ENCODE measurements at places on chromosomes 2 and 18. TPM values are rescaled to one million over a fixed set of nuclear protein-coding genes. Genes with fewer than 3 reads are reported as not detected.

The TRIM43 gene
- total RNA-seq, result not detected

DNA sequence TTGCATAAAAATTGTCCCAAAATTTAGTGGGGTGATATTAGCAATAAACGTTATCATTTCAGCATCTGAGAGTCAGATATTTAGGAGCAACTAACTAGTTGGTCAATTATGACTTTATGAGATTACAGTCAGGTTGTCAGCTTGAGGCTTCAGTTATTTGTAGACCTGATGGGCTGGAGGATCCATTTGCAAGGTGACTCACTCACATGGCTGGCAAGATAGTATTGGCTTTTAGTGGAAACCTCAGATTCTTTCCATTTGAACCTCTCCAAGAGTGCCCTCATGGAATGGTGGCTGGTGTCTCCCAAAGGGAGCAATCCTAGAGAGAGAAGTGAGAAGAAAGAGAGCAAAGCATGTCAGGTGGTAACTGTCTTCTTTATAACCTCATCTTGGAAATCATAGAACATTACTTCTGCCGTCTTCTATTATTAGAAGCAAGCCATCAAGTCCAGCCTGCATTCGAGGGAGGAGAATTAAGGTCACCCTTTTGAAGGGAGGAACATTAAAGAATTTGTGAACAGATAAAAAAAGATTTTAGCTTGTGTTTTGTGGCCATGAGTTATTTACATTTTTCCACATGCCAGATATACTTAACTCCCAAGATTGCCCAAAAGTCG lies 92.5 kb downstream of the HAUS1 start:
- no peaks in the 10 kb centered on the region for H3K27me3 ChIP-seq
- no peak for DNase-seq
- H3K27ac ChIP-seq, result no peak overlapping the region
- no peaks in the 10 kb centered on the region for H3K36me3 ChIP-seq

DNA sequence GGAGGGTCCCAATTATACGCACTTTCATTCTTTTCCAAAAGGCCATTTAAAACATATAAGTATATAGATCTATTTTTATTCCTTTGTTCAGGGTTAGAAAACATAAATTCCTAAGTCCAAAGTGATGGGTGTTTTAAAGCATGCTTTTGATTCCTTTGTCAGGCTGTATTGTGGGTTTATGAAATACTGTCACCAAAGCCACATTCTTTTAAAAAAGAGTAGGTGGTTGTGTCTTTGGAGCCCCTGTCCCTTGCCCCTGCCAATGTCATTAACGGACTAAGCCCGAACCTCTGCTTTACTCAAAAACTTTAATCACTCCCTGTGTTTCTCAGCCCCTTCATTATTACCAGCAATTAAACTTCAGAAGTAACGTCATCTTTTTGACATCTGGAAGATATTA lies 104.9 kb upstream of the APCDD1 start:
- H3K27ac ChIP-seq, result peak overlapping the region; percentile 84
- DNase-seq, result no peak
- H3K36me3 ChIP-seq, result no peaks in the 10 kb centered on the region
- H3K27me3 ChIP-seq, result no peaks in the 10 kb centered on the region

DNA sequence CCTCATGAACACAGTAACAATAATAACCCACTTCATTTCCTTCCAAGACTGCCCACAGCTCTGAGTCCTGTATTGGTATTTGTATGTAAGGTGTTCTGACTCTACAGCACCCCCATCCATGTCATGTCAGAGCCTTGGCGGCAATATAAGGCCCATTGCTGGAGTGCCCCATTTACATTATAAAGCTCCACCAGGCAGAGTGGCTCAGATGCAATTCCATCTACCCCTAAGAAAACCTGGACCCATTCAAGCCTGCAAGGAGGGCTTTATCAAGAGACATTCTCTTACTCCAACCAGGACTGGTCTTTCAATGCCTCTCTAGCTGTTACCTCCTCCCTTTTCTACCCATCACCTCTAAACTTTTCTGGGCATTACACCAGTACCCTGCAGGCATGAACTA lies 101.6 kb downstream of the ANTXR1 start:
- H3K36me3 ChIP-seq, result no peaks in the 10 kb centered on the region
- H3K4me3 ChIP-seq, result no peak overlapping the region
- H3K27me3 ChIP-seq, result no peaks in the 10 kb centered on the region
- no peak for DNase-seq
- H3K27ac ChIP-seq, result no peak overlapping the region

DNA sequence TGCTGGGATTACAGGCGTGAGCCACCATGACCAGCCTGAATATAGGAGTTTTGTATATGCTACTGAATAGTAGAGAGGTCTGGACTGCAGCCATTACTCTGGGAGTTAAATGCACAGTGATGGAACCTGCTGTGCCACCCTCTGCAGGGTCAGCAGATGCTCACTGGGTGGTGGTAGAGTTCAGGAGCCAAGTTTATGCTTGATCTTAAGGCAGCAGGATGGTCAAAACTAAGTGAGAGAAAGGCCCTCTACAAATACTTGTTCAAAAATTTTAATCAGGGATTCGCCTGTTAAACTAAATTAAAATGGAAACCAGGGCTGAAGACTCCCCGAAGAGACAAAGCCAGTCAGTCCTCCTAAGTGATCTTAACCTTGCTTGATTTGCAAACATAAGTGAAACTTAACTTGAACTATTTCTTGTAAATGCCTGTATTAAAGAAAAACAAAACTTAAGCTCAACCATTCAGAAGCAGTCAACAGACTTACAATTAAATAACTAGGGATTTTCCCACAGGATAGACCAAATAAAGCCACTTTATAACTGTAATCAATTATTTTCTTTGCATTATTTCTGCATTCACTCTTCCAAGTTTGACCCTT lies 4.2 kb upstream of the WDFY1 start:
- H3K27ac ChIP-seq, result no peak overlapping the region
- H3K36me3 ChIP-seq, result no peaks in the 10 kb centered on the region
- no peaks in the 10 kb centered on the region for H3K27me3 ChIP-seq
- no peak for DNase-seq
- no peaks in the 10 kb centered on the region for H3K4me1 ChIP-seq

The RUFY4 gene
- total RNA-seq, result 2.8 TPM

- DNase-seq, result peak; percentile 54
- no peaks in the 10 kb centered on the region for H3K27me3 ChIP-seq
- no peak overlapping the region for H3K4me3 ChIP-seq
- H3K27ac ChIP-seq, result no peak overlapping the region
- H3K4me1 ChIP-seq, result no peaks in the 10 kb centered on the region
- H3K36me3 ChIP-seq, result no peaks in the 10 kb centered on the region
Measured at GRCh38 chr2:62340994-62341484, 145.1 kb downstream of the B3GNT2 start.

The GNLY gene
- total RNA-seq, result 2.6 TPM

GRCh38 chr2:6750411-6751158 lies 115.1 kb downstream of the CMPK2 start:
- no peaks in the 10 kb centered on the region for H3K4me1 ChIP-seq
- H3K27ac ChIP-seq, result no peak overlapping the region
- H3K4me3 ChIP-seq, result no peak overlapping the region
- DNase-seq, result no peak
- H3K36me3 ChIP-seq, result no peaks in the 10 kb centered on the region
